ENCODE measurements at places on chromosomes 5 and 9.

DNA sequence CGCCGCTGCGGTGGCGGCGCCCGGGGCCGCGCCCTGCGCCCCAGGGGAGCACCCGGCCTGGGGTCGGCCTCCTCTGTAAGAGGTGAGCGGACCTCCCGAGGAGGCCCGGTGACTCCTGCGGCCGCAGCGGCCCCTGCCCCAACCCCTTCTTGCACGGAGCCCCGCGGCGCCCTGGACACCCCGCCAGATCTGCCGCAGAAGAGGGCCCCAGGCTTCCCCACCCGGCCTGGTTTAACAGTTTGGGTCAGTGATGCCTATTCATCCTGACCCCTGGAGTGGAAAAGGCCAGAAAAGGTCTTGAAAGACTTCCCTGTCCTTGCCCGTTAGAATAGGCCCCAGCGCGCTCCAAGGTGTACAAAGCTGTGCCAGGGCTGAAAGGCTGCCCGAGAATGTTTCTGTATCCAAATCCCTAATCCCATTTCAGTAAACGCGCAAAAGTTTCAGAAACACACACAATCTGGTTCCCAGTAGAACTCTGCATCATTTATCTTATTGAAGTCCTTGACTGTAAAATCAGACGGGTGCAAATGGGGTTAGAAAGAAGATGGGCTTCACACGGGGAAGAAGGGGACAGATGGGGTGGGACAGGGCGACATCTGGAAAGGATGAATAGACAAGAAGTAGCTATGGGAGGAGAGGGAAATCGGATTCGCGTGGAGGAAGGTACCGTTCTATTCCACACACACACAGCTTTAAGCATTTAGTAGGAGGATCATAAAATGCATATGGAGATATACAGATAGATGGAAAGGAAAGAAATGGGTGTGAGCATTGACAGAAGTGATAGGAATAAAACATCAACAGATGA, 1.1 kb upstream of the SSBP2 start:
- no peak for DNase-seq

- DNase-seq: no peak
These were observed 152.8 kb upstream of the LHFPL2 start for GRCh38 chr5:78801413-78801812.

GRCh38 chr9:38232895-38233294, 159.6 kb upstream of the ALDH1B1 start:
- DNase-seq: no peak

DNA sequence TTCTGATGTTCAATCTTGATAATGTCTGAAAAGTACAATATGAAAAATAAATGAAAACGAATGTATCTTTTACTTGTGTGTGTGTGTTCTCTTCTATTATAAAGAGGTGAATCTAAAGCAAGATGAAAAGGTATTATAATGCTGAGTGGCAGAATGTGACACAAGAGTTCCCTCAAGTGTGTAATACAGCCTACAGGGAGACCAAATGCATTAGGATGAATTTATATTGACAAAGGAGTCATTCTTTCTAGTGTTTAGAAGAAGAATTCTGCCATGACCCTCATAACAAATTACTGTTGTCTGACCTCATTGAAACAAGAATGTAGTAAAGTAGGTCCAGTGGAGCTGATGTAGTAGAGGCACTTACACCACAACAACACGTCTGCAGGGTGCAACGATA, 1119.0 kb upstream of the CDH10 start:
- no peak for DNase-seq

GRCh38 chr5:88390481-88390880, 121.8 kb upstream of the TMEM161B start:
- no peak for DNase-seq

Measured in NCI-H510A treated with DMSO at 0.1 percent for 48 hours (cell line).